Endothelial cell (in vitro differentiated cells): ENCODE measurements at places on chromosomes 13 and 19.

- DNase-seq = no peak
- no peak overlapping the region for H3K4me3 ChIP-seq
Measured at GRCh38 chr13:92530364-92530763, 696.2 kb upstream of the GPC6 start.

- H3K27ac ChIP-seq = peak overlapping the region; percentile 22
- peak overlapping the region; percentile 95 for H3K4me3 ChIP-seq
- peak; percentile 26 for DNase-seq
- H3K4me1 ChIP-seq = peaks cover 3% of the 10 kb centered on the region
- H3K27me3 ChIP-seq = peaks cover 21% of the 10 kb centered on the region
Measured at GRCh38 chr19:34365463-34366401, 736 bp downstream of the GPI start.

- H3K27ac ChIP-seq = no peak overlapping the region
- DNase-seq = no peak
- no peak overlapping the region for H3K4me3 ChIP-seq
Measured at GRCh38 chr13:39783051-39783450, 127.6 kb downstream of the COG6 start.

GRCh38 chr13:93862259-93862658, 617.2 kb downstream of the DCT start:
- no peak for DNase-seq
- H3K36me3 ChIP-seq = no peaks in the 10 kb centered on the region
- H3K27ac ChIP-seq = no peak overlapping the region
- no peaks in the 10 kb centered on the region for H3K4me1 ChIP-seq
- no peaks in the 10 kb centered on the region for H3K27me3 ChIP-seq

- peaks cover 14% of the 10 kb centered on the region for H3K4me1 ChIP-seq
- peaks cover 10% of the 10 kb centered on the region for H3K27me3 ChIP-seq
- H3K27ac ChIP-seq = no peak overlapping the region
- H3K36me3 ChIP-seq = peaks cover 29% of the 10 kb centered on the region
- DNase-seq = no peak
Measured at GRCh38 chr19:45785097-45785496, 2.8 kb upstream of the DMPK start.

GRCh38 chr13:76319921-76320320, 566.3 kb downstream of the KCTD12 start:
- no peaks in the 10 kb centered on the region for H3K4me1 ChIP-seq
- H3K4me3 ChIP-seq = no peak overlapping the region
- H3K27me3 ChIP-seq = no peaks in the 10 kb centered on the region
- no peak for DNase-seq
- H3K36me3 ChIP-seq = no peaks in the 10 kb centered on the region
- H3K27ac ChIP-seq = no peak overlapping the region

DNA sequence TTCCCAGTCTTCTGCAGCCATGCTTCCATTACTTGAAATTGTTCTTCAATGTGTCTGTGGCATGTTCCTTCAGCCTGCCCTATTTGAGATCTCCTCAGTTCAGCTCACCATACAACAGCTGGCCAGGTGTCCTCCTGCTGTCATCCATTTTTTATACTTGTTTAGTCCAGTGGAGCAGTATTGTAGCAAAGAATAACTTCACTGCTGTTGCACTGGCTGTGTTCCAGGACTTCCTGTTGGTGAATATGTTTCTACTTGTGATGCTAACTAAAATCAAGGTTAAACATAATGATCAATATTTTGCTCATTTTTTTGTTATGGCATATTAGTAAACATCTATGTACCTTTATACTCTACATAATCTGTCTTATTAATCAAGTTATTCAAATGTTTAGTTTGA, 1394.1 kb downstream of the PCDH9 start:
- H3K4me3 ChIP-seq = no peak overlapping the region
- H3K27me3 ChIP-seq = no peaks in the 10 kb centered on the region
- DNase-seq = no peak
- H3K36me3 ChIP-seq = no peaks in the 10 kb centered on the region
- H3K27ac ChIP-seq = no peak overlapping the region

- H3K27me3 ChIP-seq = no peaks in the 10 kb centered on the region
- H3K27ac ChIP-seq = no peak overlapping the region
- H3K4me3 ChIP-seq = no peak overlapping the region
- DNase-seq = no peak
- no peaks in the 10 kb centered on the region for H3K36me3 ChIP-seq
Measured at GRCh38 chr13:97627566-97627965, 193.6 kb downstream of the RAP2A start.

- H3K36me3 ChIP-seq = no peaks in the 10 kb centered on the region
- DNase-seq = no peak
- H3K27ac ChIP-seq = no peak overlapping the region
- H3K4me3 ChIP-seq = no peak overlapping the region
Measured at GRCh38 chr13:48842316-48842715, 133.4 kb upstream of the FNDC3A start.

DNA sequence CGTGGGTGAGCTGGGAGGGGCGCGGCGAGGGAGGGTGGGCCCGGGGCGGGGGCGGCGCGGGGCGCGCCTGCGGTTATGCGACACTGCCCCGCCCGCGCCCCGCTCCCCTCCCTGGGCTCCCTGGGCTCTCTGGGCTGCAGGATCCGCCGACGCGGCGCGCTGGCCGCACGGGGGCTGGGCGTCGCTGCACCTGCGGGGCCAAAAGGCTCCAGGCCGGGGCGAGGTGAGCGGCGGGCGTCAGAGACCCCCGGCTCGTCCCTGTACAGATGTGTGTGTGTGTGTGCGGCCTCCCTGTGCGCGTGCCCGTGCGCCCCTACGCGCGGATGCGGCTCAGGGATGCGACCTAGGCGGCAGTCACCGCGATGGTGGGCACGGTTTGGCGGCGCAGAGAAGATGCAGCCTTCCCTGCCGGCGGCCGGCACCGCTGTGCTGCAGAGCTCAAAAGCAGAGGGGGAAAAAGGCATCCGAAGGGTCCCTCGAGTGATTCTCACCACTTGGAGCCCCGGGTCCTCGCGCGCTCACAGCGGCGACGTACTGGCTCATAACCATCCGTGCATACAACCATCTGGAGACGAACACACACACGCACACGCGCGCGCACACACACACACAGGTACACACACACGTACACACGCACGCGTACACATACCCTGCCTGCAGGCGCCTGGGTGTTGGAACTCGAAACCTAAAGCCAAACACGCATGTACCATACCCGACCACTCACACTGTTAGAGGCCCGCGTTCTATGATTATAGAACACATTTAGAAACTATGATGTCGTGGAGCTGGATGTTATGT, 709 bp downstream of the ATP8A2 start:
- H3K27ac ChIP-seq = no peak overlapping the region
- peaks cover 7% of the 10 kb centered on the region for H3K36me3 ChIP-seq
- peaks cover 20% of the 10 kb centered on the region for H3K27me3 ChIP-seq
- peaks cover 10% of the 10 kb centered on the region for H3K4me1 ChIP-seq
- no peak overlapping the region for H3K4me3 ChIP-seq
- no peak for DNase-seq

- no peaks in the 10 kb centered on the region for H3K4me1 ChIP-seq
- H3K27me3 ChIP-seq = no peaks in the 10 kb centered on the region
- H3K4me3 ChIP-seq = no peak overlapping the region
Measured at GRCh38 chr13:66551128-66551527, 679.0 kb downstream of the PCDH9 start.

GRCh38 chr13:31032528-31033113, 100.2 kb downstream of the TEX26 start:
- no peak overlapping the region for H3K27ac ChIP-seq
- H3K4me1 ChIP-seq = peaks cover 2% of the 10 kb centered on the region
- no peaks in the 10 kb centered on the region for H3K36me3 ChIP-seq
- peaks cover 5% of the 10 kb centered on the region for H3K27me3 ChIP-seq
- DNase-seq = no peak
- H3K4me3 ChIP-seq = no peak overlapping the region

- no peaks in the 10 kb centered on the region for H3K36me3 ChIP-seq
- no peaks in the 10 kb centered on the region for H3K27me3 ChIP-seq
- H3K4me3 ChIP-seq = no peak overlapping the region
- H3K27ac ChIP-seq = no peak overlapping the region
- DNase-seq = no peak
Measured at GRCh38 chr19:32497391-32497790, 83.6 kb upstream of the PDCD5 start.

DNA sequence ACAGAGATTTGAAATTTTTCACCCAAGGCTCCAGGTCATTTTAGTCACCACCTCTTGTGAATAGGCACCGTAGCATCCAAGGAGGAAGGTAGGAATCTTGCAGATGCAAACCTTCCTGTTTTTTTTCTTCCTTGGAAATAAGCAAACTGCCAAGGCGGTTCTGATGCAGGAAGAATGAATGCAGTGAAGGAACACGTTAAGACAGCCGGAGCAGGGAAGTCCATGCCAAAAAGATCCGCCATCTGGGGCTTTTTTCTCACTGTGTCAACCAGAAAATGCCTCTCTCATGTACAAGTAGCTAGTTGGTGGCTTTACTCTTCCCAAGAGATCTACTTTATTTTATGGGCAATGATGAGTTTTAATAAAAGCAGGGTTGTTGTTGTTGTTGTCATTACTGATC, 142.4 kb downstream of the ZIC5 start:
- DNase-seq = no peak
- no peaks in the 10 kb centered on the region for H3K36me3 ChIP-seq
- peaks cover 8% of the 10 kb centered on the region for H3K27me3 ChIP-seq
- H3K4me1 ChIP-seq = peaks cover 4% of the 10 kb centered on the region
- H3K4me3 ChIP-seq = no peak overlapping the region

GRCh38 chr13:97639236-97639635, 205.3 kb downstream of the RAP2A start:
- H3K27ac ChIP-seq = no peak overlapping the region
- H3K4me1 ChIP-seq = no peaks in the 10 kb centered on the region
- no peak overlapping the region for H3K4me3 ChIP-seq
- no peaks in the 10 kb centered on the region for H3K36me3 ChIP-seq

DNA sequence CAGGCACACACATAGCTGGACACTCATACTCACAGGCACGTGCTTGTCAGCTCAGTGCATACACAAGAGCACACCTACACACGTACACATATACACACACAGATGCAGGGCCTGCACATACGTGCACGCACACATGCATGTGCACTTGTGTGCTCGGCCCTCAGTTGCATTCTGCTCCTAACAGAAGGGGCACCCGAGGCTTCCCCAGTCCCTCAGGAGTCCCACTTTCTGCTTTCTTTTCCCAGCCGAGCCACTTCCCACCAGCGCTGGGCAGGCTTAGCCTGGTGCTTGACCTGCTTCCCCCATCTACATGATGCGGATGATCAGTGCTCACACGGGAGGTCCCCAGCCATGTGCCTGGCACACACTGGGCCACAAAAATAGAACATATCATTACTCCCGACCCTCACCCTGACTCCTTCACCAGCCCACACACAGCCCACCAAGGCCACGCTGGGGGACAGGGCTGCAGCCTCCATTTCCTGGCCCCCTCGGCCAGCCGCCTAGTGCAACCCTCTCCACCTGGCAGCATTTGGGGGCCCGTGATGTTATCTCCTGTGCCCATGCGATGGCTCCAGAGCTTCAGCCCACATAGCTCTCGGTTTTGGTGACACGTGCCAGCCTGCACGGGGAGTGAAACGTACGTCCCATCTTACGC, 125.2 kb upstream of the SPACA7 start:
- peaks cover 6% of the 10 kb centered on the region for H3K27me3 ChIP-seq
- no peak overlapping the region for H3K27ac ChIP-seq
- DNase-seq = no peak
- H3K36me3 ChIP-seq = peaks cover 4% of the 10 kb centered on the region
- H3K4me3 ChIP-seq = no peak overlapping the region

DNA sequence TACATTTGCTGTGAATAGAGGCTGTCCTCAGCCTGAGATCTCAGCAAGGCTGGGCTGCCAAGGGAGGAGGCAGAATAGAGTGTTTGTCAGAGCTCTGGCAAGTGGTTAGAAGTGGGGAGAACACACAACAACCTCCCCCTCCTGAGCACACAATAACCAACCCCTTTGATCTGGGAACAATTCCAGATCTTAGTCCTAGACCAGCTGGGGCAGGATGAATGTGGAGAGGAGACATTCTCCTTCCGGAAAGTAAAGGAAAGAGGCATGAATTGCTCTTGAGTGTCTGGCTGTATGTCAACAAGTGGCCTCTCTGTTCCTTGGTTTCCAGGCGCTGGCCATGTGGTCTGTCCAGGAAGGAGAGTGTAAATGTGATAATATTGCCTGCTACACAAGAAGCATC, 114.9 kb upstream of the TMTC4 start:
- peak overlapping the region; percentile 91 for H3K27ac ChIP-seq
- peaks cover 33% of the 10 kb centered on the region for H3K4me1 ChIP-seq
- peaks cover 4% of the 10 kb centered on the region for H3K27me3 ChIP-seq
- H3K4me3 ChIP-seq = no peak overlapping the region
- no peak for DNase-seq
- H3K36me3 ChIP-seq = peaks cover 3% of the 10 kb centered on the region

DNA sequence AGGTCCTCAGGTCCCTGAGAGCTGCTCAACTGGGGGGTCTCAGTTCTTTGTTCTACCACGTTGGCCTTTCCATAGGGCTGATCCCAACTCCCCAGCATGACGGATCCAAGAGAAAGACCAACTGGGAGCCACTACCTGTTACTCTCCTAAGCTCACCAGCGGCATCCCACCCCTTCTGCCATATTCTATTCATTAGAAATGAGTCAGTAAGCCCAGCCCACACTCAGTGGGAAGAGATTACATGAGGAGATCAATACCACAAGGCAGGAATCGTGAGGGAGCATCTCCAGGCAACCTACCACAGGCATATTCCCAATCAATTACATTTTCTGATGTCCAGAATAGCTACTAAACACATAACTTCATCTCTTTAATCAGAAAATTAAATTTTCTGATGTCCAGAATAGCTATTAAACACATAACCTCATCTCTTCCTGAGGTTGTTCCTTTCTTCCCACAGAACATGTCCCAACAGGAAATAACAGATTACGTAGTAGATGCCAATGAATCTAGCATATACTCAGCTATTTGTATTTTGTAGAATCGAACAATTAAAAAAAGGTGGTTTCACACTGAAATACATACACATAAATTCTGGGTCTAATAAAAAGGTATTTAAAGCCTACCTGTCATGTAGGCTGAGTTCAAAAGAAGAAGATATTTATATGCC, 708.1 kb upstream of the ARGLU1 start:
- peaks cover 2% of the 10 kb centered on the region for H3K27me3 ChIP-seq
- no peaks in the 10 kb centered on the region for H3K36me3 ChIP-seq
- H3K4me1 ChIP-seq = peaks cover 8% of the 10 kb centered on the region
- no peak overlapping the region for H3K4me3 ChIP-seq

DNA sequence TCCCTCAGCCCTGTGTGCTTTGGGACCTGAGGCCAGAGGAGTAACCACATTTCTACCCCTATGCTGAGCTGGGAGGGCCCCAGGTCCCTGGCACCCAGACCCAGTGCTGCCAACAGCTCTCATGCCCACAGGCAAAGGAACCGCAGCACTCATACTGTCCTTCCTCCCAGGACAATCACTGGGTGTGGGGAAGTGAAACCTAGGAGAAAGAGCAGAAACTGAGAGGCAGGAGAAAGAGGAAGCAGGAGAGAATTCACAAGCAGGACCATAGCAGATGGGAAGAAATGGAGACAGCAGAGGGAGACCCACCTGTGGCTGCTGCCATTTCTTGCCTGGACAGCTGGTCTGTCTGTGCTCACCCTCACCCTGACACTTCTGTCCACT, 18.9 kb downstream of the CCDC97 start:
- H3K36me3 ChIP-seq = peaks cover 52% of the 10 kb centered on the region
- no peak overlapping the region for H3K4me3 ChIP-seq
- peak overlapping the region; percentile 80 for H3K27ac ChIP-seq
- H3K27me3 ChIP-seq = peaks cover 28% of the 10 kb centered on the region
